Colonic mucosa (tissue), 4 donors: ENCODE measurements at places on chromosomes 7 and 10.

DNA sequence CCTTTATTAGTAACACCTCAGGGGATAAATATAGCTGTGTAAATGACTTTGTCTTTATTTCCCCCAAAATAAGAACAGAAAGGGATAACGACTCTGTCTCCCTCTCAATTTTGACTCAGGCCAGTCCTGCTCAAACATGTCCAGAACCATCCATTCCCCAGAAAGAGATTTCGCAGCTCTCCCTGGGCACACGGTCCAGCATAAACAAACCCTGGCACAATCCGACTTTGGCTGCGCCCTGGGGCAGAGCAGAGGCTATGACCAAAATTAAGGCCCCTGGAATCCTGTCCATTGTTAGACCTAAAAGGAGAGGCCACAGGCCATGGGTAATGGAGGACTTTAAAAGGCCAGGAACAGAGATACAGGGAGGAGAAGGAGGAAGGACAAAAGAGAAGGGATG is 99.1 kb downstream of the PRPF18 start:
- H3K4me1 ChIP-seq, result no peaks in the 10 kb centered on the region
- no peak overlapping the region for H3K27ac ChIP-seq
- DNase-seq, result no peak
- H3K4me3 ChIP-seq, result no peak overlapping the region
- no peaks in the 10 kb centered on the region for H3K36me3 ChIP-seq

GRCh38 chr7:120165227-120165626 is 107.7 kb upstream of the KCND2 start:
- DNase-seq, result no peak
- no peak overlapping the region for H3K4me3 ChIP-seq
- no peaks in the 10 kb centered on the region for H3K27me3 ChIP-seq

GRCh38 chr7:35380739-35381224 is 126.9 kb upstream of the TBX20 start:
- no peaks in the 10 kb centered on the region for H3K4me1 ChIP-seq
- no peak overlapping the region for H3K27ac ChIP-seq
- no peak for DNase-seq
- no peaks in the 10 kb centered on the region for H3K27me3 ChIP-seq
- H3K36me3 ChIP-seq, result no peaks in the 10 kb centered on the region
- no peak overlapping the region for H3K4me3 ChIP-seq

GRCh38 chr7:54186336-54186735 is 355.8 kb upstream of the VSTM2A start:
- no peaks in the 10 kb centered on the region for H3K27me3 ChIP-seq
- H3K4me3 ChIP-seq, result no peak overlapping the region
- H3K36me3 ChIP-seq, result no peaks in the 10 kb centered on the region
- no peak for DNase-seq
- H3K4me1 ChIP-seq, result no peaks in the 10 kb centered on the region

DNA sequence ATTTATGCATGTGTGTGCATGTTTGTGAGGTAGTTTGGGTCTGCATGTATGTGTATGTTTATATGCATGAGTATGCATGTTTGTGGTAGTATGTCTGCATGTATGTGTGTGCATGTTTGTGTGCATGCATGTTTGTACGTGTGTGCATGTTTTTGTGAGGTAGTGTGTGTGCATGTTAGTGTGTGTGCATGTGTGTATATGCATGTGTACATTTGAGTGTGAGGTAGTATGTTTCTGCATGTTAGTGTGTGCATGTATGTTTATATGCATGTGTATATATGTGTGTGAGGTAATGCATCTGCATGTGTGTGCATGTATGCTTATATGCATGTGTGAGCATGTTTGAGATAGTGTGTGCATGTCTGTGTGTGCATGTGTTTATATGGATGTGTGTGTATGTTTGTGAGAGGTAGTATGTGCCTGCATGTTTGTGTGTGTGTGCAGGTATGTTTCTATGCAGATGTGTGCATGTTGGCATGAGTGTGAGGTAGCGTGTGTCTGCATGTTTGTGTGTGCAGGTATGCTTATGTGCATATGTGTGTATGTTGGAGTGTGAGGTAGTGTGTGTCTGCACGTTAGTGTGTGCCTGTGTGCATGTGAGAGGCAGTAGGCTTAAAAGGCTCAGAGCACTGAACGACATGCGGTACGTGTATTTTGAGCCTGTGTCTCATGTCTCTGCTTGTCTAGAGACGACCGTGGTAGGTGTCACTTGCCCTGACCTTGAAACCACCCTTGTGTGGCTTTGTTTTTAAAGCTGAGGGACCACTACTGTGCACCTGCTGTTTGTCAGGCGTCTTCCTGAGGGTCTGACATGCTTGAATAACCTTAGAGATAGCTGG is 43.7 kb downstream of the PFKP start:
- H3K4me3 ChIP-seq, result no peak overlapping the region
- peaks cover 19% of the 10 kb centered on the region for H3K36me3 ChIP-seq
- no peak overlapping the region for H3K27ac ChIP-seq
- H3K4me1 ChIP-seq, result no peaks in the 10 kb centered on the region
- H3K27me3 ChIP-seq, result no peaks in the 10 kb centered on the region

DNA sequence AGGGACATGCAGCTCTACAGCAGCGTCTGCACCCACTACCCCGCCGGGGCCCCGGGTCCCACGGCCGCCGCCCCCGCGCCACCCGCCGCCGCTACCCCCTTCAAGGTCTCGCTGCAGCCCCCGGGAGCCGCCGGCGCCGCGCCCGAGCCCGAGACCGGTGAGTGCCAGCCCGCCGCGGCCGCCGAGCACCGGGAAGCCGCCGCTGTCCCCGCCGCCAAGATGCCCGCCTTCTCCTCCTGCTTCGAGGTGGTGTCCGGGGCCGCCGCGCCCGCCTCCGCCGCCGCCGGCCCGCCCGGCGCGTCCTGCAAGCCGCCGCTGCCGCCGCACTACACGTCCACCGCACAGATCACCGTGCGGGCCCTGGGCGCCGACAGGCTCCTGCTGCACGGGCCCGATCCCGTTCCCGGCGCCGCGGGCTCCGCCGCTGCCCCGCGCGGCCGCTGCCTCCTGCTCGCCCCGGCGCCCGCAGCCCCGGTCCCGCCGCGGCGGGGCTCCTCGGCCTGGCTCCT is 631 bp downstream of the OTUD1 start:
- H3K36me3 ChIP-seq, result no peaks in the 10 kb centered on the region
- H3K27me3 ChIP-seq, result no peaks in the 10 kb centered on the region
- peak overlapping the region; percentile 90 for H3K4me3 ChIP-seq
- peak overlapping the region; percentile 95 for H3K27ac ChIP-seq
- peaks cover 11% of the 10 kb centered on the region for H3K4me1 ChIP-seq
- no peak for DNase-seq
